ENCODE measurements at places on chromosomes 4 and X.
A peak's percentile ranks its signal among the peaks of the same experiment; 100 is the strongest.

DNA sequence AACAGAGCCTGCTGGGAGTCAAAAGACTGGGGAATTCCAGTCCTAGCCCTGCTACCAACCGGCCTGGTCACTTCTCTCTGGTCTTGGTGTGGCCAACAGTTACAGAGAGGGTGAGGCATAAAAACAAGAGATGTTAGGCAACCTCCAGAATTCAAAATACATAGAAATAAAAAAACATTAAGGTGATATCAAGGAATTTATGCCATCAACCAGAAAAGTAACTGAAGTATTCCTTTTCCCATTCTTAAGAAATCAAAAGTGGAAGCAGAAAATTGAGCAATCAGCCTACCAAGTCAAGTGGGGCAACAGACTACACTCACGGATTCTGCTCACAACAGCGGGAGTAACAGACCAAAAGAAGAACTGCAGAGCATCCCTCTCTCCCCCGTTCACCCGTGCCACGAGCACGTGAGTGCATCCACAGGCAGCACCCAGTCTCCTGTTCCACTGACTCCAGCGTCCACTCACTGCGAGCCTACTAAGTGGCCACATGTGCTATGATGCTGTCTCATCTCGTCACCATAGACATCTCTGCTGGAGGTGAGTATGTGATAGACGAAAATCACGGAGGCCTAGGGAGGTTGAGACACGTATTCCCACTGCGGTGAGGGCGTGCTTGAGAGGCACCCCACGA lies 29.3 kb downstream of the AFAP1 start:
- DNase-seq, result no peak

DNA sequence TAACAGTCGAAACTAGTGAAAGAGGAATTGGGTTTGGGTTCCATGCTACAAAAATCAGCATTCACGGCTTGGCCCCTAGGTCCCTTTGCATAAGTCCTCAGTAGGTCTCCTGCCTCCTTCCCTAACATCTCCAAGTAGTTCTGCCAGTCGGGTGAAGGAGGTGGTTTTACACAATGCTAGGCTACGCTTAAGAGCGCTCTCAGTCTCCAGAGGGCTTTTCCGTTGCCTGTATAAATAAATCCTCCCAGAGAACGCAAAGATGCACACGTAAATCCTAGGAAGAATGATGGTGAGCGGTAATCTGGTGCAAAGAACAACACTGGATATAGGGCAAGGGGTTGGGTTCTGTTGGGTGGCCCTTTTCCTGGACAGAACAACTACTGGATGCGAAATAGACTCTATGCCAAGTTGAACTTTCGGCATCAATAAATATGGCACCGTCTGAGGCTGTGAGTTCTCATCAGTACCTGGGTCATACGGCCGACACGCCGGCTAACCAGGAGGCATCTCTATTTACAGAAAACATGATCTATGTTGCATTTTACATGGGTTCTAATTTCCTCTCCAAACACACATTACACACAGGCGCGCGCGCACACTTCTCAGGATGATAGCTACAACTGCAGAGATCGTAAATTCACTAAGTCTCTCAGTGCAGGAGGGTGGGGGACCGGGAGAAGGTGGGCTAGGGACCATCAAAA lies 1.3 kb downstream of the CAMK2D start:
- DNase-seq, result peak; percentile 40

DNA sequence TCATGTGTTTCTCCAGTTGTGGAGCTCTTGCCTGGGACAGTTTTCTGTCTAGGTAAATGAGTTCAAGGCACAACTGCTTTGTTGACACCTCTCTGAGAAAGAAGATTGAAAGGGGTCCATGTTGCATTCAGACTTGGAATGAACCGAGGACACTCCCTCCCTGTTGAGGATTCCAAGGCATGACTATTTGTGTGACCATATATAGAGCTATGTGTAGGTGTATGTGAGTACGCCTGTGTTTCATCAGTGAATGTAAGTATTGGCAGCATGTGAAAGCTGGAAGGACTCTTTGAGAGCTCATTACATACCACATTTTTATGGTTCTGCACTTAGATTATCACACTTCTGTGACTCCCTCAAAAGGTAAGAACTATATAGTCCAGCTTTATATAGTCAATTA lies 3.4 kb downstream of the HEPH start:
- no peak for DNase-seq

GRCh38 chr4:77994194-77994721 lies 62.9 kb upstream of the FRAS1 start:
- no peak for DNase-seq

GRCh38 chr4:99630857-99631360 lies 26.7 kb downstream of the C4orf54 start:
- no peak for DNase-seq

DNA sequence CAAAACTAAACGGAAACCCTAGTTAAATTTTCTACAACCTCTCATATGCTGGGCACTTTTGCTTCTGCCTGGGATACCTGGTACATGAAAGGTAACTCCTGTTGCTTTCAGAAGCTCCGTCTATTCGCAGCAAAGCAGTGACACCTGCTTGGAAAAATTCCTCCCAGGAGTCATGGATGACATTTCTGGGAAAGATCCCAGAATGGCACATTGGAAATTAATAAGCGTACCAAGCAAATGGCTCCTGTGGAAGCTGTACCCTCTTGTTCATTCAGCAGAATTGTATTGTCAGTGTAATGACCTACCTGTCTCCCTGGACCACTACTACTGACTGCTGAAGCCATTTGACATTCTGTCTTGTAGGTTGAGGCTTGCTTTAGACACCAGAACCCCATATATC lies 349.7 kb upstream of the NOCT start:
- no peak for DNase-seq

DNA sequence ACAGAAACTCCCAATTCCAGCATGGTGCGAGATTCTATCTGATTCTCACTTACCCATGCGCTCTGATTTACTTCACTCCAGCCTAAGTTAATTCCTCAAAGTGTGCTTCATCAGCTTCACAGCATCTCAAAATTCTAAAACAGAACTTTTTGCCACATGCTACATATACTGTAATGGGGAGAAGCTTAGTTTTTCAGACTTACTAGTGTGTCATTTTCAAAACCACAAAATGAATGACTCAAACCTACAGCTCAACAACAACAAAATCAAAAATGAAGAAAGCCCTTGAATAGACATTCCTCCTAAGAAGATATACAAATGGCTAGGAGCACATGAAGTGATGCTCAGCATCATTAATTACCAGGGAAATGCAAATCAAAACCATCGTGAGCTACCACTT lies 14.9 kb downstream of the IRF2 start:
- DNase-seq, result no peak

- no peak for DNase-seq
Measured at GRCh38 chr4:2930758-2931511, 32.3 kb downstream of the NOP14 start.

DNA sequence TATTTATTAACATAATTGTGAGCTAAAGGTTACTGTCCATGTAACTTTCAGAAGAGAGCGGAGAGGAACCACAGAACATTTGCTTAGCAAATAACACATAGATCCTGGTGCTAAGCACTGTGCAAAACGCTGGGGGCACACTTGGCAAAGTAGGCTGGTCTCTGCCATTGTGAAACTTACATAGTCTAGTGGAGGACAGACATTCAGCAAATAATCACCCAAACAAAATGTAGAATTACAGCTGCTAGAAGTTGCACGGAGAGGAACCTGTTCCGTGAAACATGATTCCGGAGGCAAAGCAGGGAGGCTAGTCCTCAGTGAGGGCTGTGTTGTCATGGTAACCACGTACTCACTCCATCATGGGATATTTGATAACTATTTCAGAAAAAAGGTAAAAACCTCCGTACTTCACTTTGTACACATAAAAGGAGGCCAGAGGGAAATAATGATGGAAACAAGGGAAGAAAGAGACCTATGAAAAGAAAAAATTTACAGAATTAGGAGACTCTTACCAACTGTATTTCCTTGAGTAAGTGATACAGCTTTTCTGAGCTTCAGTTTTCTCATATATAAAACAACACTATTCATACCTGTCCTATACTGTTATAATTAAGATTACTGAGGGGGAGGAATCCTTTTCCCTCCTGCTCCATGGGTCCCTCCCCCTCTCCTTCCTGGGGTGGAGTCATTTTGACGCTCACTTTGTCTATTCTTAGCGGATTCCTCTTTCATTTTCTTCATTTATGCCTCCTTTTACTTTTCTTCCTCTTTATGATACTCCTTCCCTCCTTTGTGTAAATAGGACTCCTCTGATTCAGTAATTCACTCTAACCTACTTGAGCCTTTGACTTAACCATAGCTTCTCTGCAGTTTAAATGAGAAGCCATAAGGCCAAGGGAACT lies 825 bp upstream of the RASGEF1B start:
- peak; percentile 58 for DNase-seq

DNA sequence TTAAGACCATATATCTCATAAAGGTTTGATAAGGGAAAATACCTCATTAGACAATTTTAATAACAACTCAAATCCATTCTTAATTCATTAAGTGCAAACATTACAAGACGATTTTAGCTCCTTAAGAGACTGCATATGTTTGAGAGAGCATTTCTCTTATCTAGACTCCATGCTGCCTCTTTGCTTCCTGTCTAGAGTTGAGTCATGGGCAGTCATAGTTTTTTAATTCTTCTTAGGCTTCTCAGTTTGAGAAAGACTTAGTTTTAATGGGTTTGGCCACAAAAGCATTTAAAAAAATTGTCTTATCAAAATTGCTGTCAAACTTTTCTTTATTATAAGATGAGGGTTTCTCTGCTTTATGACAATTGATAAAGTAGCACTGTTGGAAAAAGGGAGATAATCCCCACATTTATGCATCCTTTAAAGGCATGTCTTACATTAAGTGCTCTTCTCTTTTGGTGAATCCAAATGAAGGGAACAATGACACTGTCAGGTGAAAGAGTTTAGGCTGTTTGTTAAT lies 713.4 kb downstream of the PCDH18 start:
- DNase-seq, result no peak

DNA sequence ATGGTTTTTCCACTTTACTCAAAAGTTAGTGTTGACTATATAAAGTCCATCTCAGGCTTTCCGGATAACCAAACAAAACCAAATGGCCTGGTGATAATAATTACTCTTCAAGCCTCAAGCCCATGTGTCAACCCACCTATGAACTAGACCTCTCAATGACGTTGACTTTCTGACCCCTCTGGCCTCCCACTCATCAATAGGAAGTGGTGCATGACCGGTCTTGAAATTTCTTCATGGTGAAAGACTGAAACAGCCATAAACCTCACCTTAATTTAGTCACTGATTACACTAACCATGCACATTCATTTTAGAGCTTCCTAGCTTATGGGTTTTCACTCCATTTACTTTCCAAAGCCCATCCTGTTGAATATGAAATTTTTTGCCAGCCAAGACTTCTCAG lies 276.0 kb downstream of the KLHL13 start:
- DNase-seq, result no peak

- no peak for DNase-seq
Measured at GRCh38 chrX:150688911-150689451, 4.2 kb upstream of the MTMR1 start.

- no peak for DNase-seq
Measured at GRCh38 chrX:17519358-17519757, 144.4 kb downstream of the NHS start.
